Thoracic aorta (tissue), 2 donors: ENCODE measurements at places on chromosomes 7 and 10. TPM values are rescaled to one million over a fixed set of nuclear protein-coding genes. Genes with fewer than 3 reads are reported as not detected.

The AFAP1L2 gene
- total RNA-seq = 13.3 TPM

DNA sequence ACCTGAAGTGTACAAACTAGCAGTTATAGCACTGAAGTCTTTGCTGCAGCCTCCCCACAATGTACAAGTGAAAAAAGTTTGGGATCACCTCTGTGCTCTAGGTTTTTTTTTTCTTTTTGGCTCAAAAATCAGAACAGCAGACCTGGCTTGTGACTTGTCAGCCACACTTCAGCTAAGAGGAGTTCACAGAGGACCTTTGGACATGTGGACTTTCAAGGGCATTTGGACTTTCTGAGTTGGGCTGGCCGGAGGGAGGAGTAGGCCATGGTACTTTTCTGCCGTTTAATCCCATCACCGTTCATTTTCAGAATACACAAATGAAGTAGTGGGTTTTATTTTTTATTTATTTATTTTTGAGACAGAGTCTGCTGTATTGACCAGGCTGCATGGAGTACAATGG is 21.9 kb upstream of the ACSL5 start:
- DNase-seq = no peak

DNA sequence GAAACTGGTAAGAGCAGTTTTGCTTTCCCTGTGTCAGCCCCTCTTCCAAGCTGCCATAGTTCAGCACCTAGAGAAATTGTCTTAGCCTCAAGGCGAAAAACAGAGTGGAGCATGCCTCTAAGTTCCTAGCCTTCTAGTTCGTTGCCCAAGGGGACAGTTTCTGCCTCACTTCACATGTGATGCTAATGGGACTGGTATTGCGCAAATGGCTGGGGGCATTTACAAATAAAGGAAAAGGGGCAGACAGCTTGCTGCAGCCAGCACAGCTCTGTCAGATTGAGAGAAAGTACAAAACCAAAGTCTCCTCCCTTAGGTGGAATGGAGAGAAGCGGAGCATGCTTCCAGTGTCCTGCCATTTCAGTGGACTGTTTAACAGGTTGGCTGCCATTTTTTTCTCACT is 567.7 kb downstream of the ETV1 start:
- no peak for DNase-seq

The FKBP9 gene
- 166 TPM for total RNA-seq

DNA sequence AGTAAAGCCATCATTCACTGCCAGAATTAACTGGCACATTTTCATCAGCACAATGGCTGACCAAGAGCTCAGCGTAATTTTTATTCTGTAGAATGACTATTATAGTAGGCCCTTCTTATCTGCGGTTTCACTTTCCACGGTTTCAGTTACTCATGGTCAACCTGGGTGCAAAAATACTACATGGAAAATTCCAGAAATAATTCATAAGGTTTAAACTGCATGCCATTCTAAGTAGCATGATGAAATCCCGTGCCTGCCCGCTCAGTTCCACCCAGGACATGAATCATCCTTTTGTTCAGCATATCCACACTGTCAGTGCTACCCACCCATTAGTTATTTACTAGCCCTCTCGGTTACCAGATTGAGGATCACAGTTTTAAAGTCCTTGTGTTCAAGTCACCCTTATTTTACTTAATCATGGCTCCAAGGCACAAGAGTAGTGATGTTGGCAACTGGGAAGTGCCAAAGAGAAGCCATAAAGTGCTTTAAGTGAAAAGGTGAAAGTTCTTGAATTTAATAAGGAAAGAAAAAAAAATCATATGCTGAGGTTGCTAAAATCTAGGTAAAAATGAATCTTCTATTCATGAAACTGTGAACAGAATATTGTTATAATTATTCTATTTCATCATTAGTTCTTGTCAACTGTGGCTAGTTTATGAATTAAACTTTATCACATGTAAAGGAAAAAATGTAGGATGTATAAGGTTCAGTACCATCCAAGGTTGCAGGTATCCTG is 204.9 kb downstream of the DOCK4 start:
- DNase-seq = no peak
